Stimulated activated CD8-positive, alpha-beta memory T cell treated with anti-CD3 and anti-CD28 coated beads, Interleukin-4, amount 100 ng/mL, for 1 hour (primary cell): ENCODE measurements at places on chromosomes 5 and 9.

DNA sequence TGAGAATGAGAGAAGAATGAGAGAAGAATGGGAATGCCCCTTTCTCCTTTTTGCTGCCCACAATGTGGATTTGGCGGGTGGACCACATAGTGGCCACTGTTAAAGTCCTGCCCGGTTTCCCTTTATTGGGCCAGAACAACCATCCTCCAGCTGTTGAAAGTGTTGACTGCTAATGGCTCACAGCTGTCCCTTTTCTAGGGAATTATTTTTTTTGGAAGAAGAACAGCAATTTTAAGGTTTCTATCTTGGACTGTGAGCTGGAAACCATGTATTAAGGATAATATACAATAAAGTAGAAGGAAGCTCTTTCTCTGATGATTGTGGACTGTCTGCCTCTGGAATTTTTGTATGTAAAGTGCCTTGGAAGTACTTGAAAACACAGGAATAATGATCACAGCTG lies 185.9 kb downstream of the DMRT2 start:
- no peak for DNase-seq

DNA sequence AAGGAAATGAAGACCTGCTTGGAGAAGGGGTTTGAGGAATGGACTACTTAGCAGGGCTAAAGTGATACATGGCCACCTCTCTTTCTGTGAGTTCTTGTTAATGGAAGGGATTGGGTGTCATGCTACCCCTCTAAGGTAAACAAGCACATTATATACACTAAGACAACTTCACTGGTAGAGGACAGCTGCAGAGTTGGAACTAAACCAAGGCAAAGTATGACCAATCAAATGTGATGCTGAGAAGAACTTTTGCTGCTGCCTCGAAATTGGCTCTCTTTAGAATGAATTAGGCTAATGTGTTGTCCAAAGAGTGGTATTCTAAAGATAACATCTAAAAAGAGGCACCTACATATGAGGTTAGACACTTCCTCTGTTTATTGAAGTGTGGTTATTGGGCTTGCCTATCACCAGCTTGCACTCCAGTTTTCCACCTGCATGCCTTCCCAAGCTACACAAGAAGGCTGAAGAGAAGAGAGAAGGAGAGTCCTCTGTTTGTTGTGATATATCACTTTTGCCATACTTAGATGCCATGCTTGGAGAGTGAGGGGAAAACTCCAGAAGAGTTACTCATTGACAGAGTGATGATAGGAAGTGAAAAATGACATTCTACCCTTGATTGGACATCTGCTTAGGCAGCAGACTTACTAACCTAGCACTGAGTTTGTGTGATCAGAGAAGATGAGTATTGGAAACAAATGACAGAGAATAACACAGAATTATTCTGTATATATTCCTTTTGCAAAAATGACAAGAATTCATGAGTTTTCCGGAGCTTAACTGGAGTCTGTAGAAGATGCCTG lies 536.1 kb downstream of the ZNF608 start:
- no peak for DNase-seq

- no peak for DNase-seq
Measured at GRCh38 chr9:94918038-94918753, 191.7 kb downstream of the AOPEP start.

- no peak for DNase-seq
Measured at GRCh38 chr5:138458384-138458783, 6.9 kb upstream of the EGR1 start.

DNA sequence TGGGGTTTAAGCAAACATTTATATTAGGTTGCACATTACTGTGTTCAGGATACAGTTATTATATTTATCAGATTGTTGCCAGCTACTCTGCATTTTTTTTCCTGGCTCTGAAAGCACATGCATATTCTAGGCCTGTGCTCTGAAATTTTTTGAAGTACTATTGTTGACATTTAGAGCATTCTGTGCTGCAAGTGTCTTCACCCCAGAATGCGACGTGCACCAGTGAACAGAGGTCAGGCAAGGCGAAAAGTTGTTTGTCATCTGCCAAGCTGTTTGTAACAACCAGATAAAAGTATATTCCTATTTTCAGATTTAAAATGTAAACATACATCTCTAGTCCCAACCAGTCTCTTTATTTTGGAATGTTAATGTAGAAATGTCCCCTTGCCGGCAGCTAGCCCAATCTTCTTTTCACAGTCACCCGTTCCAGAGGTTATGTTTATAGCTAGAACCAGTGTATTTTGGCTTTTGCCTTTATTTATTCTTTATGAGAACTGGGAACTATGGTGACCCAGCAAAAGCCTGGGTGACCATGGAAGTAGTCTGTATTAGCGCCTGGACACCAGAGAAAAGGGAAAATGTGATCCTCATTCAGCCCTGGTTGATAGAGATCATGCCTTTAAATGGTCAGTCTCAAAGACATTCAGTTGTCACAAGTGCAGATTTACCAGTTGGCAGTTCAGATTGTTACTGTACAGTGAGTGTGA lies 84.6 kb downstream of the NDUFAF2 start:
- no peak for DNase-seq

DNA sequence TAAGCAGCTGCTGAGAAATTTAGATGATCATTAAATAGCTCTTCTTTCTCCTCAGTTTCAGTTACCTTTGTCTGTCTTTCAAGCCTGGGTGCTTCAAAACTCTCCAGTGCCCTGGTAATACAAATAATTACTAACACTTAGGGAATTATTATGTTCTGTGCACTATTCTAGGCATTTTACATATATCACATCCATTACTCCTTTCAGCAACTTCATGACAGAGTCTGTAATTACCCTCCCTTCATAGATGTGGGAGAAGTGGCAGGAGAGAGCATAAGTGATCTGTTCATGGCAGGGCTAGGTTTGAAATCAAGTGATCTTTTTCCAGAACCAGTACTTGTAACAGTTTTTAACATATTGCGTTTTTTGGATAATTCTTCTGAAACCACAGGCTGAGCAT lies 32.0 kb downstream of the MAN2A1 start:
- no peak for DNase-seq

GRCh38 chr5:132886064-132886823 lies 12.8 kb downstream of the LEAP2 start:
- DNase-seq: no peak

DNA sequence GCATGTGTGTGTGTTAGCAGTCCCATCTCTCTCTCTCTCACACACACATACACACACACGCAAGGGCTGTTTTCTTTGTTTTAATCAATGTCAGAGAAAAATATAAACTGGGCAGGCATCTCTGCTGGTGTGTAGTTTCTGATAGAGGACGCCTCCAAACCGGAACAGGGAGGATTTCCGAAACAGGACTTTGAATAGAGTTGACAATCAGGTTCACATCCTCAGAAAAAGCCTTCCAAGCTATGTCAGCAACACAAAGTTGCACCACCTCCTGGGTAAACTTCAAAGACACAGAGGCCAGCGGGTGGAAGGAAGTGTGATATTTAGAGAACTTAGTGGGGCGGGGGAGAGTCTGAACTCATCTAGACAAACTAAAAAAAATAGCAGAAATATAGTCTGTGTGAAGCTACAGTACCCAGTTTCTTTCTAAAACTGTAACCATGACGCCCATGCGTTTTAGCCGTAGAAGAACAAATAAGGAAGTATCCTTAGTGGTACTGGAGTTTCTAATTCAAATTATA lies 1.2 kb downstream of the ST8SIA4 start:
- DNase-seq: no peak

- no peak for DNase-seq
Measured at GRCh38 chr9:118366228-118366627, 662.0 kb downstream of the TLR4 start.

DNA sequence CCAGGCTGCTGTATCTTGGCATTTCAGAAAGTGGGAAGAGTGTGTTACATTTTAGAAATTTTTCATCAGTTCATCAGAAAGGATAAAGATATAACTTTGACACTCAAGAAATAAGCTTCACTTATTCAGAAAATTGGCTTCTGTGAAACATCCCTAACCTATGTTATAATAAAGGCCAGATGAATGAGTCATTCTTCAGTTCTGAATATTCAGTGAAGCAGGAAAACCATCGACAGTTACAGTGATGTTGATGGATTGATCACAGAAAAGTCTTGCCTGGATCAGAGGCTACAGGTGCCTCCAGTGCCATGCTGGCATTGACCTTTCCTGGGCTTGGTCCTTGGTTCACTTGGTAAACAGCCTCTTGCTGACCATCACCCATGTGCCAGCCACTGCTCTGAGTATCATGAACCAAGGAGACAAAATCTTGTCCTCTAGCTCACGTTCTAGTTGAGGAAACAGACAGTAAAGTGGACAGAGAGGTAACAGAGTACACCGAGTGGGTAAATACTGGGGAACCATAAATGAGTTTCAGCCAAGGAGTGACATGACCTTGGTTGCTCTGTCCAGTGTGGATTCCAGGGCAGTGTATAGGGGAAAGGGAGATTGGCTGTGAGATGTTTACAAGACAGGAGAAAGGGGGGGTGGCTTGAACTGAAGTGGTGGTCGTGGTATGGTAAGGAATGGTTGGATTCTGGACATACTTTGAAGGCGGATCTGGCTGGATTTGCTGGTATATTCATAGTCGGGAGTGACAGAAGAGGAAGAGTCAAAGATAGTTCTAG lies 98.6 kb downstream of the AMBP start:
- no peak for DNase-seq

- no peak for DNase-seq
Measured at GRCh38 chr9:117672369-117672768, 31.8 kb upstream of the TLR4 start.

GRCh38 chr5:143886651-143887638 lies 75.0 kb downstream of the HMHB1 start:
- no peak for DNase-seq

DNA sequence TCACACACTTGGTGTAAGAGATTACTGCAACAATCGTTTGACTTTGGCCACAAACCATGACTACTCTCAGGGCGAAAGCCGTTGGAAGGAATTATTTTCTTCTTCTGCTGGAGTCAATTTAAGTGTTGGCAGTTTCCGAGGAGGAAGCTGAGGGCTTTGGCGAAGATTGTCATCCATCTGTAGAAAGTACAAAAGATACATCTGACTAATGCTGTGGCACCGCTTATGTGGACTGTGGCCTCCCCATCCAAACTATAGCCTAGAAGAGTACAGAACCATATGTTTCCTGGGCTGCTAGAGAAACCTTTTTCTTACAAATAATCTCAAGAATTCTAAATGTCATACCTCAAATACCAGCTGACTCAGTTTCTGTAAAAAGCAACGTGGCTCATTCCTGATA lies 7.4 kb downstream of the MTX3 start:
- DNase-seq: no peak

- DNase-seq: no peak
Measured at GRCh38 chr5:14503017-14503680, 78.4 kb upstream of the OTULINL start.

GRCh38 chr5:528629-529511 lies 4.6 kb upstream of the SLC9A3 start:
- DNase-seq: no peak

DNA sequence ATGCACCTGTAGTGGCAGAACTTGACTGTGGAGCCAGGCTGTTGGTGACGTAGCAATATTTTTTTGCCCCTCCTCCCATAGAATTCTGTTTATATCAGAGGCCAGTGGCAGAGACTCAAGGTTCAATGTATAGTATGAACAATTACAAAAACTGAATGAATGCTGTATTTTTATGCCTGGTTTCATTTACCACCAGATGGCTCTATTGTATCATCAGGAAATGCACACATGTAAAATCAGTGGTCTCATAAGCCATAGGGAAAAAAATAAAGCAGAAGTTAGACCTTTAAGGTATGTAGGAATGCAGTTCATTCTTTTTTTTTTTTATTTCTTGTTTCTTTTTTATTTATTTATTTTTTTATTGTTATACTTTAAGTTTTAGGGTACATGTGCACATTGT lies 43.6 kb downstream of the CCDC192 start:
- DNase-seq: no peak

DNA sequence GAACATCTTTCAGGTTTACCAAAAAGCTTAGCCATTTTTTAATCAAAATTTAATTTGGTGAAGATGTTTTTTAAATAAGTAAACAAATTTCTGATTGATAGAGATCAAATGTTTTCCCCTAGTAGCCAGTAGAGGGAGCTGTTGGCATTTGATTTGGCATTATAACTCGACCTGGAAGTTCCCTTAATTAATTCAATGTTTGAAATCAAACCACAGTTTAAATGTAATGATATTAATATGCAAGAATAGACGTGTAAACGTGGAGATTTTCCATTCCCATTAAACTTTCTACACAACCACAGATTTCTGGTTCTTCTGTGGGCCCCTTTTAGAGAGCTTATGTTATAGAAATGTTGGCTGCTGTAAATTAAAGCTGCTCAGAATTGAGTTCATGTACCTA lies 148.1 kb upstream of the MPDZ start:
- no peak for DNase-seq

DNA sequence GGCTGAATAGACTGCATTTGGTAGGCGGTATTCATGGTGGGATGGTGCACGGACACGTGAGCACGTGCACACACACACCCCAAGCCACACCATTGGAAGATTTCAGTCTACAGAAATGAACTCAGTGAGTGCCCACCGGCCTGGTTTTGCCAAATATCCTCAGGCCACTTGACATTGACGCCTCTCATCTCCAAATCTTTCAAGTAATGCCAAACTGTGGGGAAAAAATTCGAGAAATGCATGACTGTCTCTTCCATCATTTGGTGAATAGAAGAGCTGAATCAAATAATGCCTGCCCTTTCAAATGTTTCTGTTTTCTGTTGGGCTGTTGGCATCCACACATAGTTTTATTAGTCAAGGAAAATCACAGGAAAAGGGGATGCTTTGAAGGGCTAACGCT lies 182.3 kb upstream of the EFNA5 start:
- DNase-seq: no peak

DNA sequence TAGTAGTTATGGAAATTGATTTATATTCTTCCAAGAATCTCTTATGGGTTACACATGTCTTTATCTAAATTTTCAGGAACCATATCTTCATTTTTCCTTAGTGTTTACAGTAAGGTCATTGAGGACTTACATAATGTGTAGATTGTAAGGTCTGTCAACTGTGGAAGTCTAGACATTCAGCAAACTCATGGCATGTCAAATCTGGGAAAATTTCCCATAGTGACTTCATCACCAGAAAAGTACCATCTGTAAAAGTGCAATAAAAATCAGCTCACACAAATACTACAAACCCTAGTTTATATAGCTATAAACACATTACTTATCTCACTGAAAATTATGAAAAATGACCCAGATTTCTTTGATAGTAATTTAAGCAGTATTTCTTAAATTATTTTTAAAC lies 419.4 kb downstream of the MTRR start:
- no peak for DNase-seq
